ENCODE measurements at places on chromosomes 7 and 10.
A peak's percentile ranks its signal among the peaks of the same experiment; 100 is the strongest.

DNA sequence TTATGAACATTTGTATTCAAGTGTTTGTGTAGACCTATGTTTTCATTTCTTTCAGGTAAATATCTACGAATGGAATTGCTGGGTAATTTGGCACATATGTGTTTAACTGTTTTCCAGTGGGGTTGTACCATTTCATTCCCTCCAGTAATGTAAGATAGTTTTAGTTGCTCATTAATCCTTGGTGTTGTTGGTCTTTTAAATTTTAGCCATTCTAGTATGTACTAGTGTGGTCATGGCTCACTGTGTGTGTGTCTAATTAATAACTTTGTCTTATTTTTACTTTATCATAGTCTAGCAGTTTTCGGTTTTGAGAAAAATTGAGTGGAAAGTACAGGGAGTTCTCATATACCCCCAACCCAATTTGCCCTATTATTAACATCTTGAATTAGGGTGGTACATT, 278.8 kb downstream of the CAMK1D start:
- no peak for DNase-seq

- no peak for DNase-seq
Measured at GRCh38 chr7:120941064-120941463, 9.5 kb upstream of the ING3 start.

GRCh38 chr10:4240608-4241197, 455.7 kb upstream of the KLF6 start:
- DNase-seq, result no peak

DNA sequence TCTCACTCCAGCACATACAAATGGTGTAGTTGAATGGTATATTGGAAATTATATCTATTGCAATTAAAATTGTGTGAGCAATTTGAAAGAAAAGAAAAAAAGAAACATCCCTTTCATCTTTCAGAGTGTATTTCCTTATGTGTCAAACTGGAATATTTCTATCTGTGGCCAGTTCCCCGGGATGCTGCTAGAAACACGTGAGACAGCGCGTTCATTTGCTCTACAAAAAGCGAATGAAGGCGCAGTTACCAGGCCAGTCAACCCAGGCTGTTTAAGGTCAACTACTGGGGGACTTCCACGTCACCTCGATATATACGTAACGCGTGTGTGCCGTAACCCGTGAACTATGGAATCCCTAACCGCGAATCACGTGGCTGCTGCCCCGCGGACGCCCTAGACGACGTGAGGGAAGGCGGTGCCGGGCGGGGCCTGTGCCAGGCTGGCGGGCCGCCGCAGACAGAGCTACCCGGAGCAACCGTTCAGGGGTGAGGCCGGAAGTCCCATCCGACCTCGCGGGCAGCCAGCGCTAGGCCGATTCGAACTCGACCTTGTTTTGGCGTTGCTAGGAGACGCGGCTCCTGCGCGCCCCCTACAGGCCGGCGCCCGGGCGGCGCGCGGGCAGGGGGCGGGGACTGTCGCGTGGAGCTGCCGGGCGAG, 1.1 kb upstream of the ARL4A start:
- DNase-seq, result peak; percentile 72

GRCh38 chr10:12687996-12688395, 313.5 kb downstream of the CCDC3 start:
- DNase-seq, result no peak

DNA sequence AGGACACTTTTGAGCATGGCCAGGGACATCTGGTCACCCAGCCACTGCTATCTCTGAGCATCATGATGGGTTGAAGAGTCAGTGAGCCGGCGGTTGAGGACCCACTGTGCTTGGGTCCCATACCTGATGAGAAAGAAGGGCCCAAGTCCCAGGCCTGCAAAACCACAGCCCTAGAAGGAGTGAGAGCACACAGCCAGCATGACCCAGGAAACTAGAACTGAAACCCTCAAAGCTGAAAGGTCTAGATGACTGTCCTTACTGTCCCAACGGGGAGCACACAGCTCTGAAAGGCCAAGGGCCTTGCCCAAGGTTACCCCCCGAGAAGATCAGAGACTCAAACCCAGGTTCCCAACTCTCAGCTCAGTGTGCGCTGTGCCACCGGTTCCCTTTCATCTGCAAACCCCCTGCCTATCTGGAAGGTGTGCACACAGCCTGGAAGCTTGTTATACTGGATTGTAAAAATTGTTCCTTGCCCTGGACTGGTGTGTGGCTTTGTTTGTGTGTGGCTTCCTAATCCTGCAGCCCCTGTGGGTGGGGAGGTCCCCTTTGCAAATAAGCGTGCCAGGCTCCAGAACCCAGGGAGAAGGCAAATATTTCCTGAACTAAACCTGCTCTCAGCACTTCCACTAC, 22.6 kb upstream of the PSAP start:
- no peak for DNase-seq

- DNase-seq, result no peak
Measured at GRCh38 chr10:62744136-62744535, 60.4 kb upstream of the ADO start.

GRCh38 chr7:15419596-15419995, 142.2 kb downstream of the AGMO start:
- DNase-seq, result no peak

All from esophagus squamous epithelium (tissue), 5 donors.